ENCODE measurements at places on chromosomes 13 and 19.

DNA sequence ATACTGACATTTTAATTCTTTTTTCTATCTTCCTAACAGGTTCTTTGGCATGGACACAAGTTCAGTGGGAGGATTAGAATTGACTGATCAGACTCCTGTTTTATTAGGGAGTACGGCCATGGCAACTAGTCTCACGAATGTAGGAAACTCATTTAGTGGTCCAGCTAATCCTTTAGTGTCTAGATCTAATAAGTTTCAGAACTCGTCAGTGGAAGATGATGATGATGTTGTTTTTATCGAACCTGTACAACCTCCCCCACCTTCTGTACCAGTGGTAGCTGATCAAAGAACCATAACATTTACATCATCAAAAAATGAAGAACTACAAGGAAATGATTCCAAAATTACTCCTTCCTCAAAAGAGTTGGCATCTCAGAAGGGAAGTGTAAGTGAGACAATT, 34.5 kb downstream of the ZMYM2 start:
- no peak for DNase-seq

GRCh38 chr19:41971363-41971762, 12.2 kb upstream of the RABAC1 start:
- no peak for DNase-seq

DNA sequence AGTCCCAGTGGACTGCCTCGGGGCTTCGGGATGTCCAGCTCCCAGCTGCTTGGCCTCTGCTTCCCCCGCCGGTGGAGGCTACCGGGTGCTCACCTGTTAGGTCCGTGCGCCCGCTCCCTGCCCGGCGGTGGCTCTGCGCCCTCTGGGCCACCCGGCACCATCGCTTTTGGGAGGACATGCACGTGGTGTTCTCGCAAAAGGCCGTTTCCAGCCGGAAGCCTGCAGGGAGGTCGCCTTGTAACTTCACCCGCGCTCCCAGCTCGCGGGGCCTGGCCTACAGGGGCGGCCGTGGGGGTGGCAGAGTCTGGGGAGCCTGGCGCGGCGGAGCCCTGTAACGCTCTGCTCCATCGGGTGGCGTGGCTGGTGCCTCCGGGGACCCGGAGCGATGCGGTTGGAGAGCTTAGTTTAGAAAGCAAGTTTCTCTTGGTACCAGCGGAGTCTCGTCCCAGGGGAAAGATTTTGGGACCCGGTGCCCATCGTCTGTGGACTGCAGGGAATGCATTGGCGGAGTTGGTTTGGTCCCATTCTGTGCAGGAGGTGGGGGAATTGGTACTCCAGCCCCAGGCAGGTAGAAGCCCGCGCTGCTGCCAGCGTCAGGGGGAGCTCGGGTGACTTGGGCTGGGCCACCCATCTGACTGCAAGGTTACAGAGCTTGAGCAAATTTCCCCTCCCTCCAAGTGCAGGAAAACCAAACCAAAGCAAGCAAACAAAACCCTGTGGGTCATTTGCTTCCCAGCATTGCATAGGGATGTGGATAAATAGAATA, 673 bp downstream of the SPATA13 start:
- peak; percentile 60 for DNase-seq

- no peak for DNase-seq
Measured at GRCh38 chr13:109096101-109096500, 466.7 kb downstream of the MYO16 start.

- no peak for DNase-seq
Measured at GRCh38 chr13:33871207-33872004, 53.5 kb downstream of the RFC3 start.

DNA sequence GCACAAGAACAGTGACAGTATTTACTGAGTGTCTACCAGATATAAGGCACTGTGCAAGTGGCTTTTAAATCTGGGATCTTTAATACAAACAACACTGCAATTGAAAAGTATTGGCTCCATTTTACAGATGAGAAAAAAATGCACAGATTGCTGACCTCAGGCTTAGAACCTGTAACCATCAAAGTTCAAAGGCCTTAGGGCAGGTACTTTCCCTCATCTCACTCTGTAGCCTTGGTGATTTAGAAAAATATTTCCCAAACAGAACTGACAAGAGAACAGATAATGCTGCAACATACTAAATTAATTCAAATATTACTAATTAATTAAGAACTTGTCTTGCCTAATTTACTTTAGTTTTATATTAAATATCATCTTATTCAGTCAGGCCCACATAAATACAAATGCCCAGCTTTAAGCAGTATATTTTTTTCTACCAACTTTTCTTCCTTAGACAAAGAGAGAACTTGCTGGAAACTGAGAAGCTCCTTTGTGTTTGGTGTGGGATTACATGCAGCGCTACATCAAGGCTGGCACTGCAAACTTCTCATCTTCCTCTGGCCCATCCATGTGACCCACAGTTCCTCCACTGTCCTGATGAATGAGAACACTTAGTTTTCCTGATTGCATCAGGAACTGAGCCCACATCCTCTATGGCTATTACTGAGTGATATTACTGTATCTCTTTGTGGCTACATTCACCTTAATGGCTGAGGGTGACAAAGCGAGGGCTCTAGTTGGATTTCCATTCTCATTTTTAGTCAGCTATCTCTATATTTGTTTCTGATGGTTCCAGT, 302.1 kb downstream of the ENOX1 start:
- no peak for DNase-seq

All from D341Med (cell line).